ENCODE measurements at places on chromosomes 6 and 20. TPM values are rescaled to one million over a fixed set of nuclear protein-coding genes. Genes with fewer than 3 reads are reported as not detected.

The TRIM15 gene
- 37.2 TPM for total RNA-seq

The GLP1R gene
- not detected for total RNA-seq

The PARD6B gene
- total RNA-seq, result 35.1 TPM

The FAM162B gene
- not detected for total RNA-seq

The ZSCAN23 gene
- 2.0 TPM for total RNA-seq

The PAK5 gene
- total RNA-seq, result not detected

The SLC22A3 gene
- 7.3 TPM for total RNA-seq

The TFAP2D gene
- total RNA-seq, result not detected

Measured in mucosa of descending colon (tissue), 3 donors.